ENCODE measurements at places on chromosomes 6 and 20.

DNA sequence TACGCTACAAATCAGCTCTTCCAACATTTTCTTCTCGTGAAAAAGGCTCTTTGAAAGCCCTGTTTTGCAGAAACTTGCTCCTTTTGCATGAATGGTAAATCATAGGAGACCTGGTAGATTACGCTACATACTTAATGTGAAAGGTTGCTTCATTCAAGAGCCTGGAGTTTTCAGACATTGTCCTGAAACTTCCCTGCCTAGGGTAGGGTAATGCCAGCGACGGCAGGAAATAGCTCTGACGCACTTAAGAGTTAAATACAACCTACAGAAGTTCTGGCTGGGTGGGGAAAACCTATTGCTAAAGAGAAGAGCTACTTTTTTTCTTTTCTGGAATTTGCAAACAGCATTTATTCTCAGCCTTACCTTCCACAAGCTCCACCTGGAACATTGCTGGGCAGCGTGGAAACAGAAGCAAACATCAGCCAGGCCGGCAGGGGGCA is 144.5 kb downstream of the LPA start:
- no peak for DNase-seq

DNA sequence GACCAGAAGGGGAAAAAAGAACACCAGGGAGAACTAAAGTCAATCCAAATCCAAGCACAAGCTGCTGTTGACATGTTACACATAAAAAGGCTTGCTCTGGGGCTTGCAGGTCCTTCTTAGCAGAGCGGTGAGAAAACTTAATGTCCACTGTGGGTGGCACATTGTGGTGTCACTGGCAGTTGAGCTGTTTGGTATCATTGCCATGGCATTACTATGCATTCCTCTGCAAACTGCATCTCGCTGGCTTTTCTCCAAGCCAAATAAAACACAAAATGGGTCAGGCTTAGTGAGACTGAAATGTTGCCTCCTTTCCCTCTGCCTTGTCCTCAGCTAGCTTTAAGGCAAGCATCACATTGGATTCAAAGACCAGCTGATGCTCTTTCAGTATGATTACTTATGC is 40.9 kb downstream of the LY86 start:
- DNase-seq, result no peak

GRCh38 chr6:167974640-167975344 is 22.7 kb upstream of the KIF25 start:
- DNase-seq, result no peak

DNA sequence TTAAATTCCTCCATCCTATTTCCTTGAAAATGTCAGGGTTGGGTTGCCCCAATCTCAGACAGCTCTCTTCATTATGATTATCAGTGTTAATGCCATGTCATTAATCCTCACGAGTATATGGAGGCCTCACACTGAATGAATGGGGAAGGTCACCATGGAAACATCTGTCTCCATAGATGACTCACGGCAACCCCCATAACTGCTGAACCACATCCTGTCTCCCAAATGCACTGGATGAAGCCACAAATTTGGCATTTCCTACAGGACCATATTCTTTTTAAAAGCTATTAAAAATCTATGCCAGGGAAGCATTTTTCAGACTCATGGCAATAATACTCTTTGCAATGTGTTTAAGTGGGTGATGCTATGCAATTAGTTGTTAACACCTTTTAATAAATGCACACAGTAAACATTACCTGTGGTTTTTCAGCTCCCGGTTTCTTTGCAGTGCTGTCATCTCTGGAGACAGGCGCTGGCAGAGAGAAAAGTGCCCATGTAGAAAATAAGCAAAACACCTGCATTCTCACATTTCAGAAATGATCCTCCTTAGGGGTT is 80.1 kb upstream of the PTPRK start:
- no peak for DNase-seq

GRCh38 chr20:8242827-8243724 is 111.0 kb downstream of the PLCB1 start:
- no peak for DNase-seq

GRCh38 chr6:28658475-28659249 is 133.0 kb downstream of the GPX5 start:
- DNase-seq, result no peak

GRCh38 chr20:10654630-10655029 is 19.2 kb downstream of the JAG1 start:
- no peak for DNase-seq

- no peak for DNase-seq
Measured at GRCh38 chr20:51163996-51164600, 141.2 kb upstream of the KCNG1 start.

DNA sequence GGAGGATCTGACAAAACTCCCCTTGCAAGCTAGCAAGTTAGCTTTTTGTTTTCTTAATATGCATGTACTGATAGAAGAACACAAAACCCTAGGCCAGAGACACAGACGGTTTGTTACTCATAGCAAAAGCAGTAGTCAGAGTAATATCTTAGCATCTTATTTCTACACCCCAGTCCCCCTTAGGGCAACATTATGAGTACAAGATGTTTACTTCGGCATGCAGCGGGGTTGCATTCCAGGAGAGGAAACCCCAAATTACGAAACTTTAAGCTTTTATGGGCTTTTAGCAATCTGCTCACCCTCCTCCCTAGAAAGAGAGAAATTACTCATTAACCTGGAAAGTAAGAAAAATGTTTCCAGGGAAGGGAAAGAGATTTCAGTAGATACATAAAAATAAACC is 1286.9 kb downstream of the EPHA7 start:
- DNase-seq, result no peak

GRCh38 chr6:126040826-126041225 is 54.5 kb downstream of the TRMT11 start:
- no peak for DNase-seq

DNA sequence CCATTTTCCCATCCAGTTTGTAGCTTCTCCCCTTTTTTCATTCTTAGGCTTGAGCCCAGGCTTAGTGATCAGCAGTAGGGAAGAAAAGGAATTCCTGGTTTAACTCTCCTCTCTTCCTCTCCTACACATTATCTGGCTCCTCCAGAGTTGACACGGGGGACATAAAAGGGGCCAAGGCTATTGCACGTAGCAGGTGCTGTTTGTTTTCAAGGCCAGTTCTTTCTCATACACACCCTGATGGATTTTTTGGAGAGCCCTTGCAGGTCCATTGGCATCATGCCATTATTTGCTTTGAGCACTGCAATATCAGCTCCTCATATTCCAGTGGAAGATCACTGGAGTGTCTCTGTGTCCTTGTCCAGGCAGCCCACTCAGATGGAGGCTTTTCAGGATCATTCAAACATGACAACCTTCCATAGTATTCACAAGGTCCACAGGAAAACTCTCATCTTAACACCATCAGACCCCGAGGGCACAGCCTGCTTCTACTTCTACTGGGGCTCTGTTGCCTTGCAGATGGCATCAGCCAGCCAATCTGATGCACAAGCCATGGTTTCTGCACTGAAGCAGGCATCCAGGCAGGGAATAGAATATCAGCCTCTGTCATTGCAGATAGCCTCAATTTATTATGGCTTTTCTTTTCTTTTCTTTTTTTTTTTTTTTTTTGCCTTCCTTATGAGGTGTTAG is 18.8 kb downstream of the PLCB4 start:
- no peak for DNase-seq

GRCh38 chr6:11428371-11428770 is 109.2 kb upstream of the TMEM170B start:
- no peak for DNase-seq

DNA sequence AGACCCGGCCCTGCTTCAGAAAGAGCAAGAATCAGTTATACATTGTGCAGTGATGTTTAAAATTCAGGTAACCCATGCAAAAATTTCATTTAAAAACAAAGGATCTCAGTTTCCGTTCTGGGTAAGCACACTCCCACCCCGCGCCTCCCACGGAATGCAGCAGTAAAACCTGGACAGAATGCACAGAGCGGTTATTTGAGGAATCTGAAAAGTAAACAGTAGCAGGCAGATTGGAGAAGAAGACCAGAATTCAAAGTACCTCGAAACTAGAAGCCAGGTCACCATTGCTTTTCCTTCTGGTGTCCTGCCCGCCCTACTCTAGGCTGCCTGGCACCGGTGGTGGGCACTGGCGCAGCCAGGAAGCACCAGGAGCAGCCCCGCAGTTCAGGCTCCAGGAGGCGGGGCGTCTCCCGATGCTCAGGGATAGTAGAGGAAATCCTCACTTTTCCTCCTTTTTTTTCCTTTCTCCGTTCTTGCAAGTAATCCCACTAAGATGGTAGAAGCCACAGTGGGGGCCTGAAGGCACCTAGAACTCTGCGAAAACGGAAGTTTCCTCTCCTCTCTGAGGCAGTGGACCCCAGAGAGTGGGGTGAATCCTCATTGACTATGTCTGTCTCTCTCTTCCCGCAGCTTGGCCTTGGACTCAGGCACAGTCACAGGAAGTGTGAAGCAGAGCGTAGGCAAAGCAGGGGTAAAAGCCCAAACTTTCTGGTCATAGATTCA is 28.3 kb downstream of the METTL24 start:
- DNase-seq, result no peak

DNA sequence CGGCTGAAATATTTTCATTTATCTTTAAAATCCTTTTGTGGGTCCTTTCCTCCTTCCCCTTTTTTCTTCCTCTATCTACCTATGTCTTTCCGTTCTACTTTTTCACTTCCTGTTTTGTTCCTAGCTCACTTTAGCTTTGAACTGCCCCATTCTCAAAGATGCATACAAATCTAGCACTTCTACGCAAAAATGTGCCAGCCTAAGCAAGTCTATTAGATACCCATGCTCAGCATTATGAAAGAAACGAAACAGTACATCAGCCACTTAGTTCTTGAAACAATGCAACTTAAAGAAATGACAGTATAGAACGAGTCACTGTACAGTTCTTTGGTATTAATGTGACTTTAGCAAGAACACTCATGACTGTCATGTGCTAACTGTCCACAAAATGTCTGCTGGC is 47.3 kb upstream of the MARCKS start:
- DNase-seq, result no peak

DNA sequence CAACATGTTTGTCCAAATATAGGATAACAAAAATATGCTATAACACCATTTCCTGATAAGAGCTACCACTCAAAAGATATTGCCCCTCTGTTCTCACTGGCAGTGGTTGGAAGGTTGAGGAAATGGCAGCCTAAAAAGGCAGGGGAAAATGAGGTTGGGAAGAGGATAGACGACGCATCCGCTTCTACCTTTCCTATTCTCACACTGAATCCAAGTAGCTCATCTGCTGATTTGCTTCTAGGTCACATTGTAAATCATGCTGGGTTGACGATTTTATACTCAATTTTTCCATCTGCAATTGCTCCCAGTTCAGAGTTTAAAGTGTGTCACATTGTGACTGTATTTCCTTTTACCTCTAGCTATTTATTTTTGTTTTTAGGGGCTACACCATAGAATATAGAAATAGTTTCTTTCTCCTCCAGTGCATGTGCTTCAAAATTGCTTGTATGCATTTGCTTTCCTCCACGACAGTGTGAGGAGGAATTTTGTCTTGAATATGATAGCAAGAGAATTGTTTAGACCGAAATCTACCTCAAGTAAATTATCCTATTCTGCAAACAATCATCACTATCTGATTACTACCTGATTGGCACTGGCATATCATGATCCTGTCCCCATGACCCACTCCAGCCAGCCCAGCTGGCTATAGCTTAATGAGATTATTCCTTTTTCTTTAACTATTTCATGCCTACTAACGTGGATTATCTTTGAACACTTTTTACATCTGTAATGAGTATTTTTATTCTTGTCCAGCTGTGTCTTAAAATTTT is 179.6 kb upstream of the RAB32 start:
- DNase-seq, result no peak

GRCh38 chr6:43862925-43863324 is 92.9 kb downstream of the VEGFA start:
- no peak for DNase-seq

DNA sequence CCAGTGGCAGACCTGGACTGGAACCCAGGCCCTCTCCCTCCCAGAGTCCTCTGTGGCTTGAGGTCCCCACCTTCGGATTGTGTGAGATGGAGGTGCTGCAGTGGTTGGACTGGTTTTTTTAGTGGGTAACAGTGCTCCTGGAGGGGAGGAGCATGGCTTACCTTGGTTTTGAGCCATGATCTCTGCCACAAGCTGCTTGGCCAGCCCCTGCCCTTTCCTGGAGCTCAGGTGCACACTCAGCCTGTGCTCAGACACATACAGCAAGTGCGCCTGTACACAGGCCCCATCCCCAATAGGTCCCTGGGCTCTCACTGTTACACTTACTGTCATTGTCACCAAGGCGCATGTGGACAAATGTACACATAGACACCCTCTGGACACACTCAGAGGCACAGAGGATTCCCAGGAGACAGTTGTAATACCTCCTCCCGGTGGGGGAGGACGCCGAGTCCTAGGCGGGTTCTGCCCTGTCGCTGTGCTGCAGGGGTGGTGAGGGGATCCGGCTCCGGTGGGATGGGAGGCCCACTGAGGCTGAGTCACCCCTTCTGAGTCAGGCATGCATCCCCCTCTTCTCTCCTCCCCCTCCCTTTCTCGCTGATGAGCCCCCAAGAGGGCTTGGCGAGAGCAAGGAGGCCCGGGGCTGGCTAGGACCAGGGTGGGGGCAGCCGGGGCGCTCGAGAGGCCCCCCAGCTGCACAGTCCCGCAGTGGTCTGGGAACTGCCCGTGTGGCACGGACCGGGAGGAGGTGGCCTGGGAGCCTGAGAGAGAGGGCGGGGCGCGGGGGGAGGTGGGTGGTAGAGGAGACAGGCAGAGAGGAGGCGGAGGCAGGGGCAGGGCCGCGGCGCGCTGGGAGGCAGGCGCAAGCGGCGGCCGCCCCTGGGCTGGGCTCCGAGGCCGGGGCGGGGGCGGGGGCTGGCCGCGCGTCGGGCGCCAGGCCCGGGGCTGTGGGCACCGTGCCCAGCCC is 522 bp upstream of the EPB41L1 start:
- peak; percentile 80 for DNase-seq

- DNase-seq, result no peak
Measured at GRCh38 chr6:16683641-16684194, 77.5 kb downstream of the ATXN1 start.

GRCh38 chr6:42819803-42820511 is 38.1 kb downstream of the BICRAL start:
- DNase-seq, result no peak

GRCh38 chr6:88298066-88298845 is 132.1 kb upstream of the CNR1 start:
- no peak for DNase-seq

GRCh38 chr20:15902493-15902892 is 670.8 kb downstream of the KIF16B start:
- no peak for DNase-seq

DNA sequence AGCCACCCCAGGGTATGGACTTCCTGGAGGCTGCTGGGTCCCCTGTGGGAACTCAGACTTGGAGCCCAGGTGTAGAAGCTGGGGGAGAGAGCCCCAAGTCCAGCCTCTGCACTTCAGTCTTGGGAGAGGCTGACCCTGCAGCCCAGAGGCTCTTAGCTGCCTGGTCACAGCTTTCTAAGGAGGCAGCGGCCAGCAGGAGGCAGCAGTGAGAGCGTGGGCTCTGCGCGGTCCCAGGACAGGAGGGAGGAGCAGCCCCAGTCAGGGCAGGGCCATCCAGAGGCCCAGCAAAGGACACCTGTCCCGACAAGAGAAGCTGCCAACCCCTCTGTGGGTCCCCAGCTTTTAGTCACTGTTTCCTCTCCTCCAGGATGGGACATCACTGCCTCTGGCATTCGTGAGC is 9.4 kb downstream of the TREML2 start:
- no peak for DNase-seq

Measured in nucleus accumbens (tissue), 56 donors.